GM04503 (cell line): ENCODE measurements at places on chromosomes 3 and 15.

DNA sequence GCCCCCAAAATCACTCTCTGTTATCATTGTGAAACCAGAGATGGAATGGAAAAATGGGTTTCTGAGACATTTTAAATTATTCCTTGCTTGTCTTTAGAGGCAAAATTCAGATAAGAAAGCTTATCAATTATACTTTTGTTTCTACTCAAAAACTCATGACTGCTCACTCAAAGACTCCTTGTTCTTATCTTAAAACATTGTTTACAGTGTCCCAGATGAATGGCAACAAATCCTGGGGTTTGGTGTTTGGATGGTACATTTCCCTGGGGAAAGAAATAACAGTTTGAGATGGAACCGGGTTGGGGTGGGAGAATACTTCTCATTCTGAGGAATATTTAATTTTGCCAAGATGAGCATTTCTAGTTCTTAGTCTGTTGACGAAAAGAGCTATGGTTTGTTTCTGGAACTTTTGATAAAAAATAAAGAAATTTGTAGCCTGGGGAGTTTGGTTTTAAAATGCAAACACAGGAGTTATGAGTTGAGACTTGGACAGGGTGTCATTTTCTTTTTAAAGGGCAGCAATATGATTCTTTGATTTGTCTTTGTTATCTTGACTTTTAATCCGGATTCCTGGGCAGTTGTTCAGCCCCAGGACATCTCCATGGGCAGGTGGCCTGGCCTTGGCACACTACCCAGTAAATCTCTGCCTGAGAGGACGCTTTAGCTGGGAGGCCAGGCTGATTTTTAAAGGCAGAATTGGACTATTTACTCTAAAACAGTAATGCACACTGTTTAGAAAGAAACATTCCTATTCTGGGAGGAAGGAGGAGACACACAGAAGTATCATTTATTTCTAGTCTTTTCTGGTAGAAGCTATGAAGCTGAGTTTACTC, 32.4 kb downstream of the BTD start:
- DNase-seq = no peak

GRCh38 chr3:188470508-188471130, 316.7 kb downstream of the LPP start:
- no peak for DNase-seq

- DNase-seq = no peak
These were observed 241.1 kb upstream of the ICE2 start for GRCh38 chr15:60720086-60720485.

DNA sequence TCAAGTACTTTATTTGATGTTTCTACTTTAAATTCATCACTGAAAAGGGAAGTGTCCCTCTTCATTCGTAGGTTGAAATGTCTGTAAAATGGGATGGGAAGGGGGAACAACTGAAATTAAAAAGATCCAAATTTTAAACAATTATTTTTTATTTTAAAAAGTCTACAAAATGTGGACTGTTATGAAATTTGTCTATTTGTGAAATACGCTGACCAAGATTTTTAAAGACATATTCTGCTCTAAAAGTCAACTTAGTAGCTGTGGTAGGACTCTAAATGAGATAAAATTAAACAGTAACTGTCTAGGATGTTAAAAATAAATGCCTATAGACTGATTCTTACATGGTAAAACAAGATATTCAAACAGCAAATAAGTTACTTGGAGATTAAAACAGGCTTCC, 67.3 kb downstream of the ADAM10 start:
- no peak for DNase-seq

- no peak for DNase-seq
These were observed 159.1 kb downstream of the P3H2 start for GRCh38 chr3:189961522-189962161.

DNA sequence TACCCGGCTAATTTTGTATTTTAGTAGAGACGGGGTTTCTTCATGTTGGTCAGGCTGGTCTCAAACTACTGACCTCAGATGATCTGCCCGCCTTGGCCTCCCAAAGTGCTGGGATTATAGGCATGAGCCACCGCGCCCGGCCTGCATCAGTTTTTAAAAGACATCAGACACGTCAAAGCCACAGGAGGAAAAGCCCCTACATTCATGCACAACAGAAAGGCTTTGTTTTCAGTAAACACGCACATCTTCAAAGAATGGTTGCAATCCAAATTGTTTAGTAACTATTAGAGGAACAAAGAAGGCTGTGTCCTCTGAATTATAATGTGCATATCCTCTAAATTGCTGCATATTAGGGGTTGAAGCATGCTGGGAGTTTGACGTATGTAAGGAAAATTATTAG, 53.3 kb downstream of the BTD start:
- no peak for DNase-seq
